ENCODE measurements at places on chromosomes 12 and 14.
A peak's percentile ranks its signal among the peaks of the same experiment; 100 is the strongest.

- no peak for DNase-seq
Observed at GRCh38 chr14:23829736-23830471, 123.7 kb upstream of the DHRS4 start.

DNA sequence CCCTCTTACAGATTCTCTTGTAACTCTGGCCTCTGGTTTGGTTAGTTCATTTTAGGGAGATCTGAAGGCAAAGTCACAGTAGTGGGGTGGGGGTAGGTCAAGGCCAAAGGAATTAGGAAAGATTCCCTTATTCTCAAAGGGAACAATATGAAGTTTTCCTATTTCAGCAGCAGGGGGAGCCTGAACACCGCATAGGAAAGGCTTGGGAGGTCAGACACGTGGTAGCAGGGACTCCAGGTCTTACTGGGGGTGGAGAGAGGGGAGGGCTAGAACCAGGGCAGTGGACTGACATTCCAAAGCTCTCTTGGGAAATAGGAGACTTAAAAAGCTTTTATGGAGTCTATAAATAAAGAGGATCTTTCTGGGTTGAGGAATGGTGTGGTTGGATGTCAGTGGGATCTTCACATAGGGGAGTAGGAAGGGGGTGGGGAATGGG, 1.3 kb downstream of the ZC3H10 start:
- DNase-seq, result no peak

DNA sequence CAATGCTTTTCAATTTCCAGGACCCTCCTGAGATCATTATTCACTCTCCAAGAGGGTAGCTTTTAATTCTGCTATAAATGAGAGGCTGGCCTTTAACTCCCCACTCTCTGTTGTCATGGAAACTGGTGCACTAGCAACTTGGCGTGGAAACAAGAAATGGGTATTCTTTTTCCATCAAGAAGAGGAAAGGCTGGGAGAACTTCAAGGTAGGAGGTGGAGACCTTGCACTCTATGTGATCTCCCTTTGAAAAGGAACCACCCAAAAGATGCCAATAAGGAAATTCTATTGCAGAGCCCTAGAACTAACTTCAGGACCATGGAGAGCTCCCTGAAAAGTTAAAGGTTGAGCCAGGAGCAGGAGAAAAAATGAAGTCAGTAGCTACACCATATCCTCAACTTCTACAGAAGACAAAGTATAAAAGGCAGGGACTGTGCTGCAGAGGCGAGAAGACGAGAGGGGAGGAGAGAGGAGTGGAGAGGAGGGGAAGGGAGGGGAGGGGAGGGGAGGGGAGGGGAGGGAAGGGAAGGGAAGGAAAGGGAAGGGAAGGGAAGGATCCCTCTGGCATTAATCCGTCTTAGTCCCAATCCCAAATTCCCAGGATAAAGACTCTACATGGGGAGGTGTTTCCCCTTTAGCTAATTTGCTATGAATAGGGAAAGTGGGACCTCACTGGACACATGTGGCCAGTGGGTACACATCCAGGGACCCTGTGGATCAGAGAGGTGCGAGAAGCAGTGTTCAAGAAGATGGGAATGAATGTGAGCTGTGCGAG, 46.7 kb upstream of the FICD start:
- DNase-seq, result no peak

GRCh38 chr14:77707724-77708408, at the start of the genes ALKBH1 and SLIRP:
Gene ALKBH1 (minus strand): TSS chr14:77708023. CDS start chr14:77708004, 19 bp downstream.
Gene SLIRP (plus strand): TSS chr14:77708103. CDS start chr14:77708112, 9 bp downstream.
- peak; percentile 96 for DNase-seq

DNA sequence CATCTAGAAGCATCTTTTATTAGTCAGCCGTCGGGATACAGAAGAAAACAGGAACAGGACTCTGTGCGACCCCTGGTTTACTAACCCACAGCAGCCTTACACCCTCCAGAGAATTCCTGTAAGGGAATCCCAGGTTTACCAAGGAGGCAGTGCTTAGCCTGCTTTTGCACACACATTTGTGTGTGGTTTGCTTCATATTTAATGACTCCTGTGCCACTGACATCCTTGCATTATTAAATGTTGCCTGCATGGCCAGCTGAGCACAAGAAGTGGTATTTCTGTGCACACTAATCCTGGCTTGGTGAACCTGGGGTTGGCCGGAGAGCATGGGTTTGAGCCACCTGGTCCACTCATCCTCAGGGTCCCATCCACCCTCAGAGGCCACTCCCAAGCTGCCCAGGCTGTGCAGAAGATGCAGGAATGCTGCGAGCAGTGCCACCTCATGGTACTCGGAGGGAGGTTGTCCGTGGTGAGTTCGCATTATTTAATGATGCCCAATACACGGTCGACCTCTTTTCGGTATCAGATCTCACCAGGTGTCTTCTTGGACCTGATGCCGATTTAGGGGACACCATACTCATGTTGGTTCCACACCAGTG, 152.4 kb upstream of the RTL1 start:
- no peak for DNase-seq

DNA sequence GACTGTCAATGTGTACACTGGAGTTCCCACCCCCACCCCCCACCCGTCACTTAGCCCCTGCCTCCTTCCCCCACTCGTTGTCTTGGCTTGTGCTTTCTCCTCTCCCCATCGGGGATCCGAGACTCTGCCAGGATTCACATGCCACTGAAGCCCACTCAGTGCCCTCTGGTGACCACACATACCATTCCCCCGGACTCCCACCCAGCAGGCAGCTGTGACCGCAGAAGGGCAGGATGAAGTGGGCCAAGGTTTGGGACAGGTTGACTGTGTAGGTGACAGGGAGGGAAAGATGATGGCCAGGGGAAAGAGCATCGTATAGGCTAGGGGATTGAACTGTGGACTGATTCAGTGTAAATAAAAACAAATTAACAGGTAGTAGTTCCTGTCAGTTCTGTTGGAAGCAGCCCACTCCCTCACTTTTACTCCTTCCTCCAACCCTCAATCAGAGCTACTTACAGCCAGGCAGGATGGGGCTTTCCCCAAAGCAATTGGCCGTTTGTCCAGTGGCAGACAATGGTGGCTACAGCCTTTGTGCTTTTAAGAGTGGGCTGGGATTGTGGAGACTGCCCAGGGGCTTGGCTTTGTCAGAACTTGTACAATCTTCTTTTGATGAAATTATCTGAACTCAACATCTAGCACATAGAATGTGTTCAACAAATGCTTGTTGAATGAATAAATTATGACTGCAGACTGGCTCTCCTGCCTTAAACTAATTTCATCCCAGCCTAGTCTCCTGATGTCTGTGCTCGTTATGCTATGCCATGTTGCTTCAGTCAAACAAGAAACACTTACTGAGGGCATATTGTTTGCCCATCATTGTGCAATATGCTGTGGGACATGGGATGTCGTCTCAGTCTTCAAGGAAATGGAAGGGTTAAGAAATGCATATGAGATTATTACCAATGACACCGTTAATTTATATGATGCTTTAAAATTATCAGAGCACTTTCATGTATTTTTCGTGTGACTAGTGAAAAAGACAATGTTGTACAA, 30.2 kb downstream of the TTC9 start:
- no peak for DNase-seq

DNA sequence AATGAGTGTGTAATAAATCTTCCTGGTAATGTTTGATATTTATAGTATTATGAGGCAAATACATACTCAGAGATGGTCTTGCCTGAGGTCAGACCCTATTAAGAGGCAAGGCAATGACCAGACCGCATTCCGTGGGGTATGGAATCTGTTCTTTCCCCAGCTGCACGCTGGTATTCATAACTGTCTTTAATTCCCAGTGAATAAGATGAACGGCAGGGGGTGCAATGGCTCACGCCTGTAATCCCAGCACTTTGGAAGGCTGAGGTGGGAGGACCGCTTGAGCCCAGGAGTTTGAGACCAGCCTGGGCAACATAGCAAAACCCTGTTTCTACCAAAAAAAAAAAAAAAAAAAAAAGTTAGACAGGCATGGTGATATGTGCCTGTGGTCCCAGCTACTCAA, 44.6 kb downstream of the ERO1A start:
- no peak for DNase-seq

DNA sequence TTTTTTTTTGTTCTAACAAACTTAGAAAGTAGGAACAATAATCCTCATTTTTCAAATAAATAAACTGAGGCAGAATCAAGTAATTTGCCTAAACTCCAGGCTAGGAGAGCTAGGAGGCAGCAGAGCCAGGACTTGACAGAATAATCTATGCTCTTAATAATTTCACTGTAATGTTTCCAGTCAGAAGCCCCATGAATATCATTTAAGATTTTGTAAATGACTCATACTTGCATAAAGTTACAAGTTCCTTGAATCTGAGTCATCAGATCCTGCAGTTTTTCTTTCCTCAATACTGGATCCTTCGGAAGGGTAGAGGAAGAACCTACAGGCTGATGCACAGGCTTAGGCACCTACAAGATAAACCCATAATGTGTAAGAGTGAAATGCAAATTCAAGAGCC, 29.0 kb downstream of the CAPRIN2 start:
- no peak for DNase-seq

- DNase-seq, result no peak
Observed at GRCh38 chr12:10968765-10969456, 17.8 kb downstream of the TAS2R50 start.

DNA sequence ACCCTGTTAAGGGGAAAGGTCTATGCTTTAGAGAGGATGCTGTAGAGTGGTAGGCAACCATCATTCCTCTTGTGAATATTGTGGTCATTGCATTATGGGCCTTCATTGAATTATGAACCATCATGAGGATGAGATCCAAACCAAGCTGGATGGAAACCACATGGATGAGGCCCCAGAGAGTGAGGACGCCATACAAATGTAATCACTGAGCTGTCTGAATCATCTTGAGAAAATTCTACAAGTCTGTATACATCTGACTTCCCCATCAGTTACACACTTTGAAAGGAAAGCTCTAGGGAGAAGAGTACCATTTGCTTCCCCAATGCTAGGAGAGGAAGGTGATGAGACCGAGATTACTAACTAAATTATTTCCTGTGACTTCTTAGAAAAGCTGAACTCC, 172.9 kb downstream of the CACNA1C start:
- no peak for DNase-seq

GRCh38 chr12:50086148-50086547, 1.0 kb downstream of the SMARCD1 start:
- no peak for DNase-seq

DNA sequence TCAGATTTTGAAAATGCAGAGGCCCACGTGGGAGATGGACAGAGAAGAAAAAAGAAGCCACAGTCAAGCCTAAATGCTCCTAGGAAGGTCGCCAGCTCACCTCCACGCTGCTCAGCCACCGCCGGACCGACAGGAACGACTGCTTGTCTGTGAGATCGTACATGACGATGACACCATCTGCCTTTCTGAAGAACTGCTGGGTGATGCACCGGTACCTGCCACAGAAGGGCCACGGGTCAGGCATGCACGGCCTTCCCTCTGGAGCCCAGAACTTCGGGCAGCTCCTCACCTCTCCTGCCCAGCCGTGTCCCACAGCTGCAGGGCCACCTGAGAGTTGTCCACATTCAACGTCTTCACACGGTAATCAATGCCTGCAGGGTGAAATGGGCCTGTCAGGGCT, 125.6 kb downstream of the CRACR2A start:
- no peak for DNase-seq

DNA sequence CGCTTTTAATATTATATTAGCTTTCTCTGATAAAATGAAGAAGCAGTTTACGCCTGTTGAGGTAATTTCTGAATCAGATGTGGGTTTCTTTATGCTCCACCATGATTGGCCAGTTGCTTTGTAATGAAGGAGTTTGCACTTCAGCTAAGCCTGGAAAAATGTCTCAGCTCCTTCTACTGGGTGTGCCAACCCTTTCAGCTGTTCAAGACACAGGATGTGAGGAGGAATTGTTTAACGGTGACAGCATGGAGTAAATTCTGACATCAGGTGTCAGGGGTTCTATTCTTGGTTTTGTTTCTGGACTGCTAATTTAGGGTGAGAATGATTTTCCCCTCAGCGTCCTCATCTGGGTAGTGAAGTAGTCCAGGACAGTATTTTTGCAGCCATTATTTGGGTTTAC, 43.5 kb downstream of the FLRT2 start:
- no peak for DNase-seq

GRCh38 chr14:51614707-51615106, 37.0 kb upstream of the FRMD6 start:
- DNase-seq, result no peak

DNA sequence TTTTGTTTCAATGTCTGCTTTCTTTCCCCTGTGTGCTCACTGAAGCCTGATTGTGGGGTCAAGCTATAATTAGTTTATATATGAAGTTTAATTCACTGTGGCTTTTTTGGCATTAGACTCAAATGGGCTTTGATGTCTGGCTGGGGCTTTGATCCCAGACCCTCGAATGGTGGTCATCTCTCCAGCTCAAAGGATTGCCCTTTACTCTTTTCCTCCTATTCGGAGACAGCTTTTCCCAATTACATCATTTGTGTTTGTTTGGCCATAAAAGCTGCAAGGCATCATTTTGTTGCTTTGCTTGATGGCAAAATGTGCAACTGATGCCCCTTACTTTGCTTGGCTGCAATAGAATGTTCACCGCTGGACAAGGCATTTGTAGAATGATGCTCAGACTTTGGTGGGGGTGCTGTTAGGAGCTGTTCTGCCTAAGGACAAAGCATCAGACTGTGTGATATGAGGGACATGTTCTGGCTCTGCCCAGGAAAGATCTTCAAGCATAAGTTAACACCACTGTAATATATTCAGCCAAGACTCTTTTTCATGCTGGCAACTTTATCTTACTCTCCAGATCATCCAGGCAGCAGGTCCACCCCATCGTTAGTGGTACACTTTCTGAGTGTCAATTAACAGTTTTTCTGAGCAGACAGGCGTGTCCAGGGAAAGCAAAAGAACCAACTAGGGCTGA, 3.2 kb upstream of the DACT1 start:
- DNase-seq, result peak; percentile 50

DNA sequence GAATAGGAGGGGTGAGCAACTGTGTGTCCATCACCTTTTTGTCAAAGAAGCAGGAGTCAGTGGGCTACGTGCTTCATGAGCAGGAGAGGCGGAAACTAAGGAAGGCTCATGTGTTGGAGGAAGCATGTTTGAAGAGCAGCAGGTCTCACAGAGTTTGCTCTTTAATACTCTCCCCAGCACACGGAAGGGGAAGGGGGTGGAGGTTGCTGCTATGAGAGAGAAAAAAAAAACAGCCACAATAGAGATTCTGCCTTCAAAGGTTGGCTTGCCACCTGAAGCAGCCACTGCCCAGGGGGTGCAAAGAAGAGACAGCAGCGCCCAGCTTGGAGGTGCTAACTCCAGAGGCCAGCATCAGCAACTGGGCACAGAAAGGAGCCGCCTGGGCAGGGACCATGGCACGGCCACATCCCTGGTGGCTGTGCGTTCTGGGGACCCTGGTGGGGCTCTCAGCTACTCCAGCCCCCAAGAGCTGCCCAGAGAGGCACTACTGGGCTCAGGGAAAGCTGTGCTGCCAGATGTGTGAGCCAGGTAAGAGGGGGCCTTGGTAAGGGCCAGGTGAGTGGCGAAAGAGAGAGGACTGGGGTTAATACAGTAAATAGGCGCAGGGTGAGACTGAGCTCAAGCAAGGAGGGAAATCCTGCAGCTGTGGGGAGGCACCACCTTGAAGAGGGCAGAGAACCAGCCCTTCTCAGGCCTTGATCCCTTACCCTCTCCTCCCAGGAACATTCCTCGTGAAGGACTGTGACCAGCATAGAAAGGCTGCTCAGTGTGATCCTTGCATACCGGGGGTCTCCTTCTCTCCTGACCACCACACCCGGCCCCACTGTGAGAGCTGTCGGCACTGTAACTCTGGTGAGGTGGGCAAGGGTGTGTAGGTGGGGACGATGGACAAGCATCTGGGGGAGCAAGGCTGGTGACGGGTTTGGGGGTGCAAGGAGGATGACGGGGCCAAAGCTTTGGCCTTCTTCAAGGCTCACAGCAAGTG, at the start of gene CD27:
TSS of gene CD27 (plus strand) at position 252 of the 985 bp plus-strand sequence. CDS start at position 393, 141 bp downstream.
- no peak for DNase-seq

- no peak for DNase-seq
Observed at GRCh38 chr14:52413729-52414408, 99.8 kb downstream of the PTGER2 start.

- no peak for DNase-seq
Observed at GRCh38 chr12:64083285-64084210, 138.5 kb downstream of the KICS2 start.
